ENCODE measurements at places on chromosomes 1 and 21. TPM values are rescaled to one million over a fixed set of nuclear protein-coding genes. Genes with fewer than 3 reads are reported as not detected.

The TSTD1 gene
- total RNA-seq, result 42.6 TPM

The CHAF1B gene
- total RNA-seq, result 1.6 TPM

The TLCD4 gene
- total RNA-seq, result 20.9 TPM

The STUM gene
- total RNA-seq, result 24.3 TPM

DNA sequence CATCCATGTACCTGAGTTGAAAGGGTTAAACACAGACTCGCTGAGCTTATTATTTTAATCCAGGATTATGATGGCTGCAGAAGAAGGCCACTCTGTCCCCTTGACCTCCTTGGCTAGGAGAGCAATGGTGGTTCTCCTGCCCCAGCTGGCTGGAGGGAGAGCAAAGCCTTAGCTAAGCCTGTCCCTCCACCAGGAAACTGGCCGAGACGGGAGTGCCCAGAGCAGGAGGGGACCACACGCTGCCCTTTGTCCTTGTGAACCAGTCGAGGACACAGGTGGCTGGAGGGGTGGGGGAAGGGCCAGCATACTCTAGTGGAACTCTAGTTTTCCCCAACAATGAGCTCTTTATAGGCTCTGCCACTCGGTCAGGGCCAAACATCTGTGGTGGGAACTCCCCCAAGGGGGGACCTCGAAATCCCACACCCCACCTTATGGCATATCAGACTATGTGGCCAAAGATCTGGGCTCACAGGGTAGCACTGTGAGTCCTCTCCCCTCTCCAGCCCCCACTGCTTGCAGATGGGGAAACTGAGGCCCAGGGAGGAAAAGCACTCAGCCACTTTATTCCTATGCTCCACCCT is 12.9 kb downstream of the KIAA1614 start:
- DNase-seq, result peak; percentile 49

DNA sequence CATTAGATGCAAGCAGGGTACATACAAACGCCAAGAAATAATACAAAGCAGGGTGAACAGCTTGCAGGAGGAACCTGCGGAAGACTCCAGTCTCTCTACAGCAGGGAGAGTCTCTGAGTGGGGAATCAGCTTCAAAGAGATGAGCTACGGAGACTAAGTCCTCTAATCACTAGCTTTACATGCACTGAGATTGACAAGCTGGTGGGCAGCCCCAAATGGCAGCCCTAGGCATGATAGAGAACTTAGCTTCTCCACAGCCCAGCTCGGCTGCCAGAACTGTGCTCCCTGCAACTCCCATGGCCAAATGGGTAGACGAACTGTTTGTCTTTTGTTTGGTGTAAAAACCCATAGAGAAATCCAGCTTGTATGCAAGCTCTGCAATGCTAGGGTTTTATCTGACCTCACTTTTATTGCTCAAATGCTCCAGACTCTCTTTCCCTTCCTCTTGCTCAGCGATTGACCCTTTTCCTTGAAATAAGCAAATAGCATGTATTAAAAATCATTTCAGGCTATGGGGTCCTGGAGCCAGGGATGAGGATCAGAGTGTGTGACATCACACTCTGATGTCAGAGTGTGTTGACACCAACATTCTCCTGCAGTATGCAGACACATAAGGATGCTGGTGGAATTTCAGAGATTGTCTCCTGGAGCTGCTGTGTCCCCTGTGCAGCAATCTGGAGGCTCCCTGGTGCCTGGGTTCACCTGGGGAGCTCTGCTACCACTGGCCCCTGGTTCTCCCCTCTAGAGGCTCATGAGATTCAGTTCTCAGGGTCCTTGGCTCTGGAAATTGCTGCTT is 238.5 kb downstream of the TTLL7 start:
- DNase-seq, result no peak

- no peak for DNase-seq
Observed at GRCh38 chr1:55217226-55217986, 2.2 kb upstream of the USP24 start.

DNA sequence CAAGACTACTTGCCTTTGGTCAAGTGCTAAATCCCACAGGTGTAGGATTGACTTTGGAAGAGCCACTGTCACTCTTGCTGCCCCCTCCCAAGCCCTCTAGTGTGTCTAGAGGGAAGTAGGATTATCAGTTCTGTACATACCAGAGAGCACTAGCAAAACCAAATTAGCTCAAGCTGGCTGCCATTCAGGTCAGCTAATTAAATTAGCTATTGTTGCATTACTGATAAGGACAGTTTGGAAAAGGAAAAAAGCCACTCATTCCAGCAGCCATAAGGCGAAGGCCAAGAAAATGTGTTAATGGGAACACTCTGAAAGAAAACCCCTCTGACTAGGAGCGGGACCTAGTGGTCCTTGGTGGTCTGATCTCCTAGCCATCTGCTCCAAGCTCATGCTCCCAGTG is 321.7 kb downstream of the PBX1 start:
- DNase-seq, result no peak

DNA sequence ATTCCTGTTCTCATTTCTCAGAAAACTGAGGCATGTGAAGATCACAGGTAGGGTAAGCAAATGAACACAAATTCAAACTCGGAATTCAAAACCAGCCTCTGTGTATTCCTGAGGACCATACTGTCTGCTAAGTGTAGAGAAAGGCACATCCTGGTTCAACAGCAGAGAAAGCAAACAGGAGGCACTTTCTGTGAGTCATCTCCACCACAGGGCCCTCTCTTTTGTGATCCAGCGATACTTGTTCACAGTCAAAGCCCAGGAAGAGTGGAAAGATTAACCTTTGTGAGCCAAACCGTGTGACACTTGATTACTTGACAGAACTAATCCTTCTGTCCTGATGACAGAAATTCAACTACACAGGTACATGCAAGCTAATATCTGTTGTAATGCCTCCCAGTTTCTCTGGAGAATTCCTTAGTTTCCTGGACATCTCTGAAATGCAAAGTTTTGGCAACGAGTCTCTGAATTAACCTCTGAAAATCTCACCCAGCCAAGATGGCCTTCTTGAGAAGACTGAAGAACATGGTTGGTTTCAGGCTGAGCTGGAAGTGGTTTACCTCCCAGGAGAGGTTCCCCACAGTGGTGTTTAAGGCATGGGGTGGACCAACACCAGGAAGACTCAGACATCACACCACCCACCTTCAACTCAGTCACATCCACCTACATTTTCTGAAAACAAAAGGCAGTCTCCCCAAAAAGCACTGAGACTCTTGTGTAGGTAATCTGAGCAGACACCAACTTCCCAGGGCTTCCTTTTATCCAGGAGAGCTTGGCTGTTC is 98.2 kb upstream of the ERG start:
- DNase-seq, result no peak

GRCh38 chr21:40840401-40841125 is 6.4 kb downstream of the DSCAM start:
- no peak for DNase-seq

DNA sequence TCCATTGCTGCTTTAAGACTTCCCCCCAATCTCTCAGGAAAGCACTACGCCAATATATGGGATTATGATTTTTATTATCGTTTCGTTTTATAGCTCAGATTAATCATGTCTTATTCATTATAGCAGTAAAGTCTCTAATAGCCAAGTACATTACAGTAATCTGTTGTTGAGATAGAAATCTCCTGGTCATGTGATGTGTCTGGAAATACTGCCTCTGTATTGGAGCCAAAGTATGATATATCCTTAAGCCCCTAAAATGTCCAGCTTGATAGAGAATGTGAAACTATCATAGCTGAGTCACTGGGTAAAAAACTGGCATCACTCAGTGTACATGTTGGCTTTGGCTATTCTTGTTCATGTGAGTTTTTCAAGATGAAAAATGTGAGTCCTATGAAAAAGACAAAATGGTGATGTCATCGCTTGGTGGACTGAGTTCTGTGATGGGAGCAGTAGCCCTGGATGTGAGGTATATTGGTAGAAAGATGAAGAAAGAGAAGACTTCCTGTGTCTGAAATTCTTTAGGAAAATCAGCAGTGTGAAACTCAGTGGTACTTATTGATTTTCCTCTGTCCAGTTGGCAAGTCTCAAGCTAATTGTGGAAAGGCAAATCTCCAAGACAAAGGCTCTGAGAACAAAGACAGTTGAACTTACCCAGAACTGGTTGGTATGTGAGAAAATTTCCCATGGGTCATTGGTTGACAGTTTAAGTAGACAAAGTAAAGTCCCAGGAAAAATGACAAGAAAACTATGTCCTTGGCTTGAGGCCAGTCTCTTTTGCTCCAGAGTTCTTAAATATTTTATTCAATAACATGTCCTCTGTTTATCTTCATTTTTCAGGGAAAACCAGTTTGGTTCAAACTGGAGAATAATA is 76.2 kb downstream of the BRINP2 start:
- DNase-seq, result no peak

DNA sequence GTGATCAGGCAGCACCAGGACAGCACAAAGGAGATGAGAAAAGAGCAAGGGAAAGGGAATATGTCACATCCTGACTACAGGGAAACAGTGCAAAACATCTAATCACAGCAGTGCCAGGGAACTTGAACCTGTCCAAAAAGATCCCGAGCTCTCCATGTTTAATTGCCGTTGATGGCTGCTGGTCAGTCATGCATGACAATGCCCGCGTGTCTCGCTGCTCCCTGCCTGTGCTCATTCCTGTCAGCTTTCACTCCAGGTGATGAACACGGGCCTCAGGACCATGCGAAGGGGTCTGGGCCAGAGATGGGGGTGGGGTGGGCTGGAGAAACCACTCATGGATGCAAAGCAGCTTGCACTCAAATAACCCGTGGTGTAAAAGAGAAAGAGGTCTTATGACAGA is 287.0 kb downstream of the GPATCH2 start:
- DNase-seq, result no peak

GRCh38 chr1:162025541-162025940 is 1.9 kb upstream of the OLFML2B start:
- no peak for DNase-seq

DNA sequence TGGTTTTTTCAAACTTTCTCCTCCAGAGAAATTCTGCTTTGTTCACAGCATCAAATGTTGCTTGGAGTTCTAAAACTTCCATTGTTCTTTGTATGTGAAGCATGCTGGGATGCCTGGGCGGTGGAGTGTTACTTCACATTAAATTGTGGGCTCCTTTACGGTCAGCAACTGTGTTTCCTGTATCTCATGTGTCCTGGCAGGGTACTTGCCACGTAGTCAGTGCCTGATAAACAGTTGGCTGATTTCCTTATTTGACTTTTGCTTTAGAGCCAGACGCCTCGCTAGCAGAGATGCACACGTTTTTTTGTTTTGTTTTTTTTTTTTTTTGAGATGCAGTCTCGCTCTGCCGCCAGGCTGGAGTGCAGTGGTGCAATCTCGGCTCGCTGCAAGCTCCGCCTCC is 96.7 kb downstream of the UCK2 start:
- no peak for DNase-seq

- DNase-seq, result no peak
Observed at GRCh38 chr1:206486995-206487788, 16.9 kb downstream of the IKBKE start.

Data from occipital lobe (tissue), 3 donors.